ENCODE measurements at places on chromosomes 3 and 15.

DNA sequence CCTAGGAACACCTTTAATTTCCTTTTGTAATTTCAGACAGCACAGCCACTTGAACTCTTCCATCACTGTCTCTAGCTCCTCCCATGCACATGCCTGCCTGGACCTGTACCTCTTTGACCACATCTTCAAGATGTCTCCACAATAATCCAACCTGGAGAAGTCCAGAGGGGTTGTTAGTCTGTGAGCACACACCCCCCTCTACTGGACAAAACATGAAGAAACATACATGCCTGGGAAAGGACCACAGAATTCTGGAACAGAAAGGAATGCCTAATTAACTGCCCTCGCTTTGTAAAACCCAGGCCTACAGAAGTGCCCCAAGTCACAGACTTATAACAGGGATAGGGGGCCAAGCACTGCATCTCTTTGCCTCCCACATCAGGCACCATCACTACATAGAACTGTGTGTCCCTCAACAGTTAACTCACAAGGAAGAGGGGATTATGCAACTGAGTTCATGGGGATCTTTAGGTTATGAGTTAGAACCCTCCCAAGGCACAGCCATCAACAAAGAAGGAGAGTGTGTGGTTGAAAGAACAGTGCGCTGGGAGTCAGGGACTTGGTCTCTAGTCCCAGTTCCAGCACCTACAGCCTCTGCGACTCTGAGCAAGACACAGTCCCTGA, 61.7 kb downstream of the FMN1 start:
- no peak for DNase-seq

DNA sequence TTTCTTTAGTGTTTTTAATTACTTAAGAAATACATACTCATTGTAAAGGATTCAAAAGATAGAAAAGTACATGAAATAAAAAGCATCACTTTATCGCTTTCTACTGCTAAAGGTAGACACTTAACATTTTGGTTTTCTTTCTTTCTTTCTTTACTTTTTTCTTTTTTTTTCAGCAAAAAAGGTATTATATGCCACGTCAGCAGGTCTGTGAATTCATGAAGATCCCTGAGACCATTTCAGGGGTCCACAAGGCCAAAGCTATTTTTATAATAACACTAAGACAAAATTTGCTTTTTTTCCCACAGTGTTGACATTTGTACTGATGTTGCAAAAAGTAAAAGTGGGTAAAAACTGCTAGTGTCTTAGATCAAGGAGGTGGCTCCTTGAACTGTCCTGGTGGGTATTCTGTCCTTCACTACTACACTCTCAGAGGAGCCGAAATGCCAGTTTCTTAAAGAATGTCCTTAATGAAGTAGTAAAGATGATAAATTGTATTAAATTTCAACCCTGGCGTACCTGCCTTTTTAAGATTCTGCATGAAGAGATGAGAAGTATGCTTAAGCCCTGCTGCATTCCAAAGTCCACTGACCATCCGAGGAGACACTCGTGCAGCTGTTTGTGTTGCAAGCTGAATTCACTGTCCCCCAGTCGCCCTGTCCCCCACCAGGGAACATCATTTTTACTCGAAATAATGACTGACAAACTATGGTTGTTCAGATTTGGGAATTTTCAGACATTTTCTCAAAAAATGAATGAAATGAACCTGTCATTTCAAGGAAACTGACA, 106.7 kb upstream of the PIAS1 start:
- DNase-seq, result no peak

GRCh38 chr3:149536429-149536828, 61.9 kb downstream of the TM4SF4 start:
- no peak for DNase-seq

DNA sequence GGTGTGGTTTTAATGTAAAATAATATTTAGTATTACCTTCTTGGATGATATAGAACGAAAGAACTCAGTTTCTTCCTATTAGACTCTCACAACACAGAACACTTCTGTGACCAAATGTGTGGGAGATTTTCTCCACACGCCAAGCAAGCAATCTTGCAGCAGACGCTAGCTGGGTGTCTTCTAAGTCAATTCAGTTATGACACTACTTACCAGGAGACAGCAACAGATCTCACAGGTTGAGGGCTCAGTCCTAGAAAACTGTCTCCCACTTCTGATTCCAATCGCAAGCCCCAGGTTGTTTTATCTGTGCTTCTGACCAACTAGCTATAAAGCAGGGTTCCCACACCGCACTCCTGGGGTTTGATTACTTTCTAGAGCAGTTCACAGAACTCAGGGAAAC, 41.2 kb downstream of the HERC1 start:
- DNase-seq, result no peak

DNA sequence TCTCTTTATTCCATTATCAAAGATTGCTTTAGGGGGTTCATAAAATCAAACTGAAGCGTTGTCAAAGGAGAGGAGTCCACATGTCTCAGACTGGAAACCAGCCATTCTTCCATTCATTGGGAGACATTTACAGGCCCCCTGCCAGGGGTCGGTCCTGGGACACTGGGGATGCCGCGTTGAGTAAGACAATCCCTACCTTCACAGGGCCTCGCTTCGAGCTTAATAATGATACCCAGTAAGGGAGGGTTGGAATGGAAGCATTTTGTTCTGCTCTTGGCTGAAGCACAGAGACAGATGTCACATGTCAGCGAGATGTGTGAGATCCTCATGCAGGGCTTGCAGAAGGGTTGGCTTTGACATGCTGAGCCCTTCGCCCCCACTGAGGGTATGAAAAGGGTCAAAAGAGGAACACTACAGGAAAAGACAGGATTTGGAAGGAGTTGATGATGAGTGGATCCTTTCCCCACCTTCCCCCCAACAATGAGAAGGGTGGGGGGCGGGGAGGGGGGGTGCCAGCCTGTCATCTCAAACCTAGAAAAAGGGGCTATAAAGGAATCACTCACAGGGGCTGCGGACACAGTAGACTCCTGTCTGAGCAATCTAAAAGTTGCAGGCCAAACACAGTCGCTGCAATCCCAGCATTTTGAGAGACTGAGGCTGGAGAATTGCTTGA, 25.6 kb upstream of the ARL8B start:
- DNase-seq, result no peak

DNA sequence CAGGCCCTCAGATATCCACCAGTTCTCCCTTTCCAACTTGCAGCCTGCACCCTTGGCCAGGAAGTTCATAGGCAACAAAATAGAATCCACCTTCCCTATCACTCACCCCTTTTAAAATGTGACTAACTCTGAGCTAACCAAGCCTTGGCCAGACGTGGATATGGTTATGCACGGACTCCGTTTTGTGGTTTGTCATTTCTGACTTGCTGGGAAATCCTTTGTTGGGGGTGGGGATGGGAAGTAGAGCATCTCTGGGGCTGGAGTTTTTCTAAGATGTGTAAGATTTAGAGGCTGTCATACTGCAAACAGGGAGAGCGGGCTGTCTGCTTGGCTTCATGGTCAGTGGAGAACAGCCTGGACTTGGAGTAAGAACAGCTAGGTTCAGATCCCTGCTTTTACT, 62.6 kb downstream of the SMAD3 start:
- DNase-seq, result no peak

DNA sequence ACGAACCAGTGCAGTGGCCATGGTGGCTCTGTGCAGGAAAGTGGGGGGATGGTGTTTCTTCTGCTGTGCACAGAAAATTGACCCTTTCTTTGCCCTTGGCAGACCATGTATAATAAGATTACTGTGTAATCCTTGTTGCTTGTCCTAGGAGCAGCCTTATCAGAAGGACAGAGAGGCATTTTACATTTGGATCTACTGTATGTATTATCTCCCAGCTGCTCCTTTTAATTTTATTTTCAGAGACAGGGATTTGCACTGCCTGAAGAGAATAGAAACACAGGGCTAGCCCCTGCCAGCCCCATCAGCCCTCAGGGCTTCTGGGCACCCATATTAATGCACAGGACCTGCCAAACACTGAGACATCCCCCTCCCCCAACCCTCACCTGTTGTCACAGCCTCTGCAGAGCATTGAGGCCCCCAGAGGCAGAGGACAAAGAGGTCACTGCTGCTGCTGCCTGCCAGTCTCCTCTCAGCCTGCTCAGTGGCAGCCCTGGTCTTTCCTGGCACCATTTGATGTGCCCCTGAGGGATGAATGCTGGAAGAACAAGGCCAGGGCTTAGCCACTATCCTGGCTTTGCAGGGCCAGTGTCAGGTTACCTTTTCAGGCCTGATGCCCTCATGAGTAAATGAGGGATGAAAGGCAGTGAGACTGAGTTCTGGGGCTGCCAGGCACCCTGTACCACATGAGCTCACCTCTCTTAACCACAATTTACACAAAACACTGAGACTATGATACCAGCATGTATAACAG, 533.4 kb downstream of the NTRK3 start:
- DNase-seq, result no peak

- no peak for DNase-seq
Measured at GRCh38 chr15:31975830-31976229, 54.5 kb upstream of the CHRNA7 start.

- no peak for DNase-seq
Measured at GRCh38 chr3:79056498-79056897, 711.3 kb downstream of the ROBO1 start.

GRCh38 chr15:60916032-60916678, 312.9 kb downstream of the RORA start:
- no peak for DNase-seq

DNA sequence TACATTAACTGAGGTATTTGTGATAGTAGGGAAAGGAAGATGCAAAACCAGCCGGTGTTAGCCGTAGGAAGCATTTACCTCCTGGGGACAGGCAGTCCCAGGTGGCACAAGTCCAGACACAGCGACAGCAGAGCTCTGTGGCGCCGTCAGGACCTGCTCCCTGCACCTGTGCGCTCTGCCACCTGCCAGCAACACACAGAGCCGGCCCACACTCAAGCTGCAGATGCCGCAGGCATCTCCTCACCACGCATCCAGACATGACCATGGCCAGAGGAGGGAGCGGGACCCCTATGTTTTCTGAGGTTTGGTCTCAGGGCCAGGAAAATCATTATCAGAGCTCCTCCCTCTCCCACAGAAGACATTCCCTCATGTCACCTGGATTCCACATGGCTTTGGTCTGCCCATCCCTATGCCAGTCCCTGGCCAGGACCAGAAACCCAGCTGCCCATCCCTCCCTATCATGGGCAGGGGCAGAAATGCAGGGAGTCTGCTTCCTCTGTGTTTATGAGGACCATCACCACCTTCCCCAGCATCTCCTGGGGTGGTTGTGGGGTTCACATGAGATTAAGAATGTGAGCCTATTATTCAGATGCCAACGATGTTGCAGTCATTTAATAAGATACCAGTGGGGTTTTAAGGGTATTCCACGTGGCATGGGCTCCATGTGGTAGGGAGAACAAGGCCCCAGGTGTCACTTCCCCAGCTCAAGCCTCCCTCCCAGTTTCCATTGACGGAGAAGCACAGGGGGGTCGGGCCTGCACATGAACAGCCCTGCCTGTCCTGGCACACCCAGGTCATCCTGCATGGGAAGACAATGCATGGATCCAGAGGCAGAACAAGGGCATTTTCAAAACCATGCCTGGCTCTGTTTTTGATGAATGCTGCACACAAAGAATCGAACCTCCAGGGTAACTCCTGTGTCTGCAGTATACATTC, 251.1 kb downstream of the OCA2 start:
- DNase-seq, result no peak

DNA sequence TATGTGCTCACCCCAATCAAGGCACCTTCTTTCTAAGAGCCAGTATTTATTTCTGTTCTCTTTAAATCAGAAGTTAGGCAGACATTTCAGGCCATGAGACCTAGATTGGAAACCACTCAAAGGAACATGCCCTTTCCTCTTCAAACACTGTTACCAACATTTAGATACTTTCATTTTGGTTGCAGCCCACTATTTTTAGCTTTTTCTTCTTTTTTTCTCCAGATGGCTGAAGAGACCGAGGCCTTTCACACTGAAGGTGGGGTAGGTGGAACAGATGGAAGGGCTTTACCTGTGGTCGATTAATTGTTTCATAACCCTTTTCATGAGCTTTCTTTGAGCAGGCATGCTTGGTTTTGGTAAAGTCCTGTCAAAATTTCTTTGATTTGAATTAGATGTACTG, 10.9 kb upstream of the LZTFL1 start:
- DNase-seq, result no peak

DNA sequence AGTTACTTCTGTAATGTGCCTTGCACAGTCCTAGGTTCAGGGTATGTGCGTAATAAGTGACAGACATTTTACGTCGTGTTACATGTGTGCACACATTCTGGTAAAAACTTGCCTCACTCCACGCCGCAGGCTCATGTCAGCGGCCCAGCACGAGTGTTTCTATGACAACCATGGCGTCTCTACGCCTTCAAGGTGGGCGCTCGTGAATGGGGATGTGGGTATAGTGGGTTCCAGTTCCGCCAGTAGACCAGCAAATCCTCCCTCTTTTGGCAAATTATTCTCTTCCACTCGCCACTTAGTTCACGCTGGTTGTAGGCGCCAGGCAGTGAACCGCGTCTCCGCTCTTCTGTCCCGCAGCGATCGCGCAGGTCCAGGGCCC, 40.3 kb downstream of the CHST14 start:
- no peak for DNase-seq

DNA sequence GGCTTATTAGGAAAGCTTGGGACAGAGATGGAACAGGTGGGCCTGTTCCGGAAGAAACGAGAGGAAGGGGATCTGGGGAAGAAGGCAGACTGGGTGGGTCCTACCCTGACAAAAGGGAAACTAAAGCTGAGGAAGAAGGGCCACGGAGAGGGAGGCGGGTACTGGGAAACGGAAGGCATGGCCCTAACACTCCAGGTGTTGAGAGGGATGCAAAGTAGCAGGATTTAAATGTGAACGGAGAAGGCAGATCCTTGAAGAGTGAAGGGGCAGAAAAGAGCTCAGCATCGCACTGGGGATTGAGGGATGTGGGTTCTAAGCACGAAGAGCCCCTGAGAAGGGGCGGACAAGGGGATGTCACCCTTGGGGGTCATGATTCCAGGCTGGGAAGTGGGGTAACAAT, 735 bp downstream of the STIMATE start:
- DNase-seq, result no peak

DNA sequence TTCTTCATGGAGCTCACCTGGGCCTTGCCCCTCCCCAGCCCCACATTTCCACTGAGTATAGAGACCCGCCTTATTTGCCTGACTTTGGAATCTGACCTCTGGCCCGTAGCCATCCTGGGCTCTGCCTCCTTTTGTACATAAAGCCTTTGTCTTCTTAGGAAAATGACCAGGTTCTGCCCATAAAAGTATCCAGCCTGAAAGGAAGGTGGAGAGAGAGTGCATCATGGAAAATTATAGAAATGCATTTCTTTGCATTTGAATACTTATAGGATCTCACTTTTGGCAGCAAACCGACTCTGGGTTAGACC, 3.6 kb upstream of the SH2D7 start:
- no peak for DNase-seq

DNA sequence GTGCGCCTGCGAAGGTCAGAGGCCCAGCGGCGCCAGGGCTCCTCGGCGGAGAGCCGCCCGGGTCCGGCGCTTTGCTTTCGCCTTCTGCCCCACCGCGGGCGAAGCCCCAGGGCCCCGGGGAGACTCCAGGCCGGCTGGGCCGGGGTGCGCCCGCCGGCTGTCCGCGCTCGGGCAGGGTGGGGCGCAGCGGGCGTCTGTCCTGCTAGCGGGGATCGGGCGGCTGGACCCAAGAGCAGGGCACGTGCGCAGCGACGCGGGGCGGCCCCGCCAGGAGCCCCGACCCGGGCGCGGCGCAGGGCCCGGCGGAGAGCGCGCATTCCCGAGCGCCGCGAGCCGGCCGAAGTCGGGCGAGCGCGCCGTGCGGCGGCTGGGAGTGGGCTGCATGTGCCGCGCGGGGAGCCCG, 569 bp upstream of the ALDH1A3 start:
- DNase-seq, result no peak

GRCh38 chr15:72971766-72972165, 80.5 kb upstream of the NEO1 start:
- DNase-seq, result no peak

- DNase-seq, result no peak
Measured at GRCh38 chr3:93904568-93904967, 69.1 kb downstream of the PROS1 start.

- no peak for DNase-seq
Measured at GRCh38 chr15:46280762-46281542, 646.1 kb downstream of the SQOR start.

All from stimulated activated CD8-positive, alpha-beta memory T cell treated with anti-CD3 and anti-CD28 coated beads, Interleukin-15, amount 100 ng/mL, for 24 hours (primary cell).